ENCODE measurements at places on chromosomes 4 and X.

DNA sequence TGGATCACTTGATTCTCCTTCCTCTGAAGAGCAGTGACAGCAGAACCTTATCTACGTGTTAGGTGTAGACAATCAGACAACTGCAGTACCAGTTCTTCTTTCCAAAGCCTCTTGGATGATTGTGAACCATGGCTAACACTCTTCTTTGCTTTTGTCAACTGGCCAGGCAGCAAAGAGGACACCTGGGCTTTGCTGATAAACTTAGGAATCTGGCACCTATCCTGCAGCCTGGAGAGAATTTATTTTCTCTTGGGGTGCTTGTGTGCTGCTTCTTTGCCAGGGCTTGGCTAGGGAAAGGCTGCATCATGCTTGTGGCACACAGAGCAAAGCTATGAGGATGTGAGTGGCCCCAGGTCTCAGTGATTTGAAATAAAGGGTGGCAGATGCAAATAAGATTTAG, 77.4 kb downstream of the ANAPC4 start:
- DNase-seq: no peak

DNA sequence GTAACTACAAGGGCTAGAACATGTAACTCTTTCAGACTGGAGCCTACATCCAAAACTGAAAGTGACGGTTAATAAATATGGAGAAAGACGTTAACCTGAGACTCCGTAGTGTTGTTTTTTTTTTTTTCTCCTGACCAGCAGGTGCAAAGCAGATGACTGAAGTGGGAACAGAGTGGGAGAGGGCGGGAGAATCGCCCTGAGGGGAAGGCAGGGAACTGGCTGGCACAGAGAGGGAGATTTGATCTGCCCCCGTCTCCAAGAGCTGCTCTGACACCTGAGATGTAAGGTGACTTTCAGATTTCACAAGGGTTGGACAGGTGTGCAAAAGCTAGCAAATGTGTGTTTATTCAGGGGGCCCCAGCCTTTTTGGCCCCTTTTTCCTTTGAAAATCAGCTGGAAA, 180.2 kb downstream of the PALLD start:
- DNase-seq: no peak

DNA sequence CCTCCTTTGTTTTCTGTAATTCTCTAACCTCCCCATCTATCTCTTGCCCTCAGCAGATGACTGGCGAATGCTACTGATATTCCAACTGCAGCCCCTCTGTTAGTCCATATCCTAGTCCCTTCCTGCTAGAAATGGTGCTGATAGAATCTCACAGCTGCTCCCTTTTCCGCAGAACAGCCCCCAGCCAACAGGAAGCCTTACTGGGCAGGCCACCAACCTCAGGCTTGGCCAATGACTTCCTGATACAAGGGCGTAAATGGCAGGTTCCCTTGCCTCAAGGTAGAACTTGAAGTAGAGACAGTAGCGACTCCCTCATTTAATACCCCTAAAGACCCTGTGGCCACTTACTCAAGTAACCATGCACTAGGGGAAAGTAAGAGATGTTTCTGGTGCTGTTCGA, 26.7 kb upstream of the SLC2A9 start:
- no peak for DNase-seq

DNA sequence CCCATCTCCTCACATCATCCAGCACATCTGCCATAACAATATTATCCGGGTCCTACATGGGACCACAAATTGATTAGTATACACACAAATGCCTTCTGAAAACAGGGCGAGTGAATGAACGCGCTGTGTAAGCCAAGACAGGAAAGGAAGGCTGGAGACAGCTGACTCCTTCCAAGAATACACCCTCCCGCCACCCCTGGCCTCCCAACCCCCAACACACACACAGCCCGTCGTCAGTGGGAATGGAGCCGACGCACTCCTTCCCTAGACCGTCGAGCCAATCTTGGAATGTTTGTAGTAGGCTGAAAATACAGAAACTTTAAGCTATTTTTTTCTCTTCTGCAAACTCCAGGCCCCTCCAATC, 319 bp upstream of the MAGEH1 start:
- no peak for DNase-seq

GRCh38 chr4:177159600-177159999, 150.1 kb upstream of the NEIL3 start:
- DNase-seq: no peak

DNA sequence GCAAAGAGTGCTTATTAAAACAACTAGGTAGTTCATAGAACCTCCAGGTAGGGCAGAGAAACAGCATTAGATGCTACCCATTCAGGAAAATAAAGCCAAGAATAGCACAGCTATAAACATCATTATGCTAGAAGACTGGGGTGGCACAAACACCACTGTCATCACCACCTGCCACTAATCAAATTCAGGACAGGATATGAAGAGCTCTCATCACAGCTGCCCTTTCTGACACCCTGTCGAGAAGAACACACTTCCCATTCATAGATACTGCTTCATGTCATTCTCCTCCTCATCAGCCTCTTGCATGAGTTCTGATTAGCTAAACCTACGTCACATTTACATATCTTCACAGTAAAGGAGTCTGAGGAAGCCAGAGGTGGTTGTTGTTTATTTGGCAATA, 692.3 kb upstream of the HS3ST1 start:
- no peak for DNase-seq

GRCh38 chrX:124325732-124326131, 6.7 kb upstream of the TEX13D start:
- DNase-seq: no peak

GRCh38 chrX:56728321-56728720, 722 bp upstream of the NBDY start:
- DNase-seq: no peak

GRCh38 chrX:14903891-14904290, 30.7 kb downstream of the MOSPD2 start:
- DNase-seq: no peak

DNA sequence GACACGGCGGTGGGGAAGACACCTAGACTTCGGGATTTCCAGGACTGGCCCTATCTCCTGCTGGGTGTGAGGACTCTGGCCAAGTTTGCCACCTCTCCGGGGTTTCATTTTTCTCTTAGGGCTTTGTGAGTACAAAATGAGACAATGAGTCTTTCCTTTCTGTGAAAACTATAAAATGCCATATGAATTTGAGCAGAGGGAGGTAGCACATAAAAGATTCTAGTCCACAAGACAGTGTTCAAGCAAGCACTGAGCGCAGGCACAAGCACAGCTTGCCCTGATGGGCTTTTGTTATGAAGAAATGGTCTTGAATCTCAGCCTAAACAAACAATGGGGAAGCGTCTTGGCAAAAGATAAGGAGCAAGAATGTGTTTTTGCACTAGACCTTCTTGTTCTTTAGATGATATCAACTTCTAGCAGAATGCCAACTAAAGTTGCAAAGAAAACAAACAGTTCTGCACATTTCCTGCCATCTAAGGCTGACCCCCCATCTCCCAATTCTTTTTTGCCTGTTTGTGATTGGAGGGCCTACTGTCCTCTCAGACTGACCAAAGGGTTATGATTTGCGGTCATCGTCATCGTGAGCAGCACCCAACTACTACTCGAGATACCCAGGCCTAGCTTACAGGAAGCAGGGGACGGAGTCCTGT, 73.0 kb upstream of the ZNF518B start:
- DNase-seq: no peak

- no peak for DNase-seq
Observed at GRCh38 chrX:133965321-133965720, 20.1 kb downstream of the GPC3 start.

DNA sequence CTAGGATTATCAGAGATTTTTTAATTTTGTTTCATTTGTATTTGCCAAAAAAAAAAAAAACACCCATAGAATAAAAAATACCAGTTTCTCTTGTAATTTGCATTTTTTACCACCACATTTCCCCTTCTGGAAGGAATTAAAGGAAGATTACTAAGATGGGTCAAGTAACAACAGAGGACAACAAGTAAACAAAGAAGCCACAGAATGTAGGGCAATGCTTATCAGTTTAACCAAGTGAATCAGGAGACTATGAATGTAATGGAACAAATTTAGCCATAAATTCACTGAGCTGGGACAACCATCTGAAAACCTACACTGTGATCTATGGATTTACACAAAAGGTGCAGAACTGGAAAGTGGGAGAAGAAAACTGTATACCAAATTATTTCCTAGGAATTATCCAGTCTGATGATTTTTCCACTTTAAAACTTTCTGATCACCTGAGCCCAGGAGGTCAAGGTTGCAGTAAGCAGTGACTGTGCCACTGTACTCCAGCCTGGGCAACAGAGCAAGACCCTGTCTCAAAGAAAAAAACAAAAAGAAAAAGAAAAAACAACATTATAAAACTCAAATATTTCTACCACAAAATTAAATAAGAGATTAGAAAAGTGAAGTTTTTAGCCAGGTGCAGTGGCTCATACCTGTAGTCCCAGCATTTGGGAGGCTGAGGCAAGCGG, 32.4 kb downstream of the LRBA start:
- no peak for DNase-seq

- no peak for DNase-seq
Observed at GRCh38 chr4:61086979-61087378, 113.1 kb upstream of the ADGRL3 start.

GRCh38 chr4:15145709-15146108, 143.4 kb downstream of the CPEB2 start:
- DNase-seq: no peak

DNA sequence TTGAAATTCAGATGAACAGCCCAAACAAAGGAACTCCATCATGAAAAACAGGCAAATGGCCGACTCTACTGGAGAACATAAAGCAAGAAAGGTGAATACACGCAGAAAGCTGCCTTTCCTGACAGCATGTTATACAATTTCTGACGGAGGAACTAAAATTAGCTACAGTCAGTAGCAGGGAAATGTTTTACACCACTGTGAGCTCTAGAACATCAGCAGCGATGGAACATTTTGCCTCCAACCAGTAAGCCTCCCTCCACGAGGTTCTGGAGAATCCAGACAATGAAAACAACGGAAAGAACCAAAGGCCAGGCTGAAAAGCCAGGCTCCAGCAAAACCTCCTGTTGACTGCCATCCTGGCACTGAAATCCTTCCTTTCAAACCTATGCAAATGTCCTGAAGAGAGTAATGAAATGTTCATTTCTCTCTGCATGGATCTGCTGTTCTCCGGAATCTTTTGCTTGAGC, 78.9 kb downstream of the IRF2 start:
- no peak for DNase-seq

DNA sequence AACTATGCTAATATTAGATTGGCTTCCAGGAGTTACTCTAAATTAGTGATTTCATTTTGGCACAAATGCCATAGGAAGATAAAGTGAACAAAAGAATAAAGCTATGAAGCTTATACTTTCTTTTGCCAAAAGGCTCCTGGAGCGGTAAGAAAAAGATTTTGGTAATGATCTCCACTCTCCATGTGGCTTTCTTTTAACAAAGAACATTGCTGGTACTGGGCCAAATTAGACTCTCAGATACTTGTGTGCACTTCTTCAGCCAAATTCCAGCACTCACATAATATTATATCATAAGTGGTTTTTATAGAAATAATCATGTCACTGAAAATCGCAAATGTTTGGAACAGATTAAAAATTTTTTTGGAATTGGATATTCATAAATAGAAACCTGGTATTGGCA, 142.4 kb upstream of the FGF13 start:
- no peak for DNase-seq

DNA sequence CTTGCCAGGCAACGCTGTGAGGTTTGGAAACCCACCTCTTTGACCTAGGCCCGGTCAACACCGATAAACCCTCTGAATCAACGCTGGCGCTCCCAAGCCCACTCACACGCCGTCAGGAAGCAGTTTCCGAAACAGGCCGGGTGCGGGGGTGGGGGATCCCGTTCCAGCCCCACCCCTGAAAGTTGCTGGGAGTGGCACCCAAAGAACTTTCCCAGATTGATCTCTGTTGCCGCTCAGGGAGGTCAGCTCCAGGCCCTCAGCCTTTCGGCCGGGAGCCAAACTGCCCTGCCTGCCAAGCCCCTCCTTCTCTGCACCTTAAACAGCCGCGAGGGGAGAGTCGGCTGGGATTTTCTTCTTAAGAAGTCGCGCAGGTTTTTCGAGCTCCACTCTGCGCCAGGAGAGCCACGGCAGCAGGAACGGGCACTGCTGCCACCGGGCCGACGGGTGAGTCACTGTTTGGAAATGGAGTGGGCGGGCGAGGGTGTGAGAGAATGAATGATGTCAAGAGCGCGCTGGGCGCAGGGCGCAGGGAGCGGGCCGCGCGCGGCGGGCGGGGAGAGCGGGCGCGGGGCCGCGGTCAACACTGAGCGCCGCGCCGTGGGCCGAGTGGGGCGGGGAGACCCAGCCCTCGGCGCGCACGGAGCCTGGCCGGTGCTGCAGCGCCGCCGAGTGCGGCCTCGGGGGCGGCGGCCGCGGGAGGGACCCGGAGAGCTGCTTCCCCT, at the start of gene SGMS2:
Gene SGMS2 (plus strand): TSS at position 583 of the 722 bp plus-strand sequence. CDS start 70,622 bp downstream, outside the sequence.
- no peak for DNase-seq

DNA sequence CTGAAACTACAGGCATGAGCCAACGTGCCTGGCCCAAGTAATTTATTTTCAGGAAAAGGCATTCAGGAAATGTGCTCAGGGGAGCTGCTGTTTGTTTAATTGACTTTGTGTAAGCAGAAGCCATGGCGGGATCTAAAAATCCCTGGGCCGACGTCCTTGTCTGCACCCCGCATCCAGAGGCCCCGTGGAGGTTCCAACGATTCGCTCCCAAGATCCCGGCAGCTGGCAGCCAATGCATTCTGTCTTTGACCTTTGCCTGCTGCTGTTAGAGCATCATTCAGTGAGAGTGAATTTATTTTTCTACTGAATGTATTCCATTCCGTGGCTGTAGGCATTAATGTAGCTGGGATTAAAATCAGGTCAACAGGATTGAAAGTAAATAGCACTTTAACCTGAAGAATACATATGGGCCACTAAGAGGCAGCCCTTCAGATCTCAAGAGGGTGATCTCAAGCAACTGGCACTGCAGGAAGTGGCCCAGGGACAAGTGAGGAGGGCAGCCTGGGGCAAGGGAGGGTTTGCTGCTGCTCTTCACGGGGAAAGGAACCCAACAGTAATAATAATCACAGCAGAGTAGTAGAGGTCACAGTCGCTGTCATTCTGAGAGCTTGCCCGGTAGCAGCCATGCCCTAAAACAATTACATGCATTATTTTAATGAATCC, 75.2 kb downstream of the PSAPL1 start:
- no peak for DNase-seq

- no peak for DNase-seq
Observed at GRCh38 chr4:182748283-182748682, 168.9 kb downstream of the DCTD start.

DNA sequence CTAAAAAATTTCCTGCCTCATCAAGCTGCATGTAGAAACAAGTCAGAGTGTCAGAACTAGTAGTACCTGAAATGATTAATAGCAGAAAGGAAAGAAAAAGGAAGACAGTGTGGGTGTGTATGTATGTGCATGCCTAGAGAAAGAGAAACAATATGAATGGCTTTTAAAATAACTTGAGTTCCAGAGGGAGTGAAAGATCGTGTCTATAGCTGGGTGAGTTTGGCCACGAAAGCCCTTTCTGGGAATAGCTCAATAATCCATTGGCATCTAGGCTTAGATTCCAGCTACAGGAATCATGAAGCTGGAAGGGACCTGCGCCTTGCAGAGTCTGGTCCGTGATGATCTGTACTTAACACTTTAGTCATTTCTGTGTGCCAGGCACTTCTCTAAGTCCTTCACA, 195.6 kb downstream of the RAPGEF2 start:
- DNase-seq: no peak

GRCh38 chr4:7351014-7351413, 83.7 kb downstream of the PSAPL1 start:
- DNase-seq: no peak

GRCh38 chr4:124304941-124305340, 407.6 kb downstream of the ANKRD50 start:
- no peak for DNase-seq

Data from iPS DF 19.7 (cell line).